Large intestine (tissue), 12 donors: ENCODE measurements at places on chromosomes 2 and 18.

GRCh38 chr2:228917220-228917619 lies 353.9 kb downstream of the PID1 start:
- DNase-seq: no peak

DNA sequence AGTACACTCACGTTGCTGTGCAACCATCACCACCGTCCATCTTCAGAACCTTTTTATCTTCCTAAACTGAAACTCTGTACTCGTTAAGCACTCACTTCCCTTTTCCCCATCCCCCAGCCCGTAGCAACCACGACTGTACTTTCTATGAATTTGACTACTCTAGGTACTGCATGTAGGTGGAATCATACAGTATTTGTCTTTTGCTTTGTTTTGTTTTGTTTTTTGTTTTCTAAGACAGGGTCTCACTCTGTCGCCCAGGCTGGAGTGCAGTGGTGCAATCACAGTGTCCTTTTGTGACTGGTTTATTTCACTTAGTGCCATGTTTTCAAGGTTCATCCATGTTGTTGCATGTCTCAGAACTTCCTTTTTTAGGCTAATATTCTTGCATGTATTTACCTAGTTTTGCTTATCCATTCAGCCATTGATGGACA lies 7.0 kb upstream of the TYMS start:
- DNase-seq: no peak

DNA sequence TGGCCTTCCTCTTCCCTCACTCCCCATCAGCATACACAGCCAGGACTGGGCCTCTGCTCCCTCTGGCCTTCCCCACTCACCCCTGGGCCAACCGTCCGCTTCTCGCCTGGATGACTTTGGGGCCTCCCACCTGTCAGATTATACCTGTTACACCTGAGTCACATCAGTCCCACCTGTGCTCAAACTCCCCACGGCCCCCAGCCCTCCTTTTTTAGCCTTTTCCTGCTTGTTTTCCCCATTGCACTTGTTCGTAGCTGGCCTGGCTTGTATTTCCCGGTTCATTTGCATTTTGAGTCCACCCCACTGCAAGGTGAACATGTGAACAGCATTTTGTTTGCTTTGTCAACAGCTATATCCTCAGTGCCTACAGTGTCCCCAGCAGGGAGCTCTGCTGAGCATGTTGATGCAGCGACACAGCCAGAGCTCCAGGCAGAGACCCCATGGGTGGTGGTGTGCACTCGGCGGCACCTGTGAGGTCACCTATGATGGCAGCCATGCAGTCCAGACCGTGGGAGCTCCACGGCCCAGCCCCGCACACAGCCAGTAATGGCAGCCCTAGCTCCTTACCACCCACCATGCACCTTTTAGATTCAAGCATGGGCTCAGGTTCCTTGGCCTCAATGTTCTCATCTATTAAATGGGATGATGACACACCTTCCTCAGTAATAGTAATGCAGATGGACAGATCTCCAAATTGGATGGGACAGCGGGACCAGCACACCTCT lies 276.4 kb upstream of the HS6ST1 start:
- peak; percentile 60 for DNase-seq

GRCh38 chr2:98703738-98704137 lies 27.2 kb downstream of the MGAT4A start:
- no peak for DNase-seq

DNA sequence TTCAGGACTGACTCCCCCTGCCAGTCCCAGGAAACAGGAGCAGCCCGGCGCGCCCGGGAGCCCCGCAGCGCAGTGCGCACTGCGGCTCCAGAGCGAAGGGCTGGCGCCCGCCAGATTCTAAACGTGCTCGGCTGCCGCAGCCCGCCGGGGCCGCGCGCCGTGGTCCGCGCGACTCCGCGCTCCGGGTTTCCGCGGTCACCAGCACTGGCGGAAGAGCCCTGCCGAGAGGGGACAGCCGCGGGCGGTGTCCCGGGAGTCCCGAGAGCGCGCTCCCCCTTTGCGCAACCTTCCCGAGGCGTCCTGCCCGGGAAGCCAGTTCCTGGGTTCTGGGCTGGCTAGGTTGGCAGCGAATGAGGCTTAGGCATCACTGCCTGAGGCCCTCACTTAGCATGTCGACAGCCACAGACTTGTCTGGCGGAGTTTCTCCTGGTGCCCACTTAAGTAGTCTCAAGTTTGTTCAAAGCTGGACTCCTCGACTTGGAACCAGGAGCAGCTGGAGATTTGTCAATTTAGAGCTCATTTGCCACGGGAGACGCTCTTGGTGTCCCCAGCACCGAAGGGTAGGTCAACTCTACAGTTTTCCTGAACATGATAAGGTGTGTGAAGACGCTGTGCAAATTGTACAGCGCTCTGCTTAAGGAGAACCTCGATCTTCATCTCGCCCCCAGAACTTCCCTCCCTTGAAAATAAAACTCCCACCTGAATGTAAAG lies 1.5 kb upstream of the VSNL1 start:
- peak; percentile 83 for DNase-seq

- DNase-seq: no peak
These were observed 370.0 kb downstream of the SLC4A3 start for GRCh38 chr2:219997341-219997851.

GRCh38 chr2:176443946-176444345 lies 174.7 kb downstream of the MTX2 start:
- no peak for DNase-seq

GRCh38 chr2:238846628-238847418 lies 1.1 kb upstream of the TWIST2 start:
- DNase-seq: no peak

DNA sequence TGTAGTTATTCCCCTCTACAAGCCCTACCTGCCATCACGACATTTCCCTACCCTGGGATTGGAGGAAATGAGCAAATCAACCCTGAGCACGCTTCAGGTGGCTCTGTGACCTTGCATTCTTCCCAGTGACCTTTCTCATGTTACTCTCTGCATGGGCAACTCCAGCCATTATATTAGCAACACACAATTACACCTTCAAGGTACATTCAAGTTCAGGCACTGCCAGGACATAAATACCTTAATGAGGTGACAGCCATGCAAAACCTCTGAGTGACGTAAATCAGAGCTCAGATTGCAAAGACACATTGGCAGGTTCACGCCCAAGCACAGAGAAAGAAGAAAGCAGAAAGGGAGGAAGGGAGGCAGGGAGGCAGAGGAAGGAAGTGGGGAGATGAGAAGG lies 68.7 kb upstream of the ALK start:
- no peak for DNase-seq

DNA sequence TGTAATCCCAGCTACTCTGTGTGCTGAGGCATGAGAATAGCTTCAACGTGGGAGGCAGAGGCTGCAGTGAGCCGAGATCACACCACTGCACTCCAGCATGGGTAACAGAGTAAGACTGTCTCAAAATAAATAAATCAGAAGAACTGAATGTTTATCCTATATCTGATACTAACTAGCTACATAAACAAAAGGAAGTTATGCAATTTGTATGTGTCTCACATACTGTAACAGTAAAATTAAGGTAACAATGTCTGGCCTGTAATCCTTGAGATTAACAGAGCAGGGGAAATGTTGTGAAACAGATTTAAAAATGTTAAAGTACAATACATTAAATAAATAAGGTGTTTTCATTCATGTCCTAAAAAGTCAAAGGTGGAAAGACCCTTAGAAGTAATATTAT lies 150.8 kb downstream of the MEMO1 start:
- DNase-seq: no peak

- DNase-seq: no peak
These were observed 123.9 kb upstream of the HAAO start for GRCh38 chr2:42916324-42916723.

DNA sequence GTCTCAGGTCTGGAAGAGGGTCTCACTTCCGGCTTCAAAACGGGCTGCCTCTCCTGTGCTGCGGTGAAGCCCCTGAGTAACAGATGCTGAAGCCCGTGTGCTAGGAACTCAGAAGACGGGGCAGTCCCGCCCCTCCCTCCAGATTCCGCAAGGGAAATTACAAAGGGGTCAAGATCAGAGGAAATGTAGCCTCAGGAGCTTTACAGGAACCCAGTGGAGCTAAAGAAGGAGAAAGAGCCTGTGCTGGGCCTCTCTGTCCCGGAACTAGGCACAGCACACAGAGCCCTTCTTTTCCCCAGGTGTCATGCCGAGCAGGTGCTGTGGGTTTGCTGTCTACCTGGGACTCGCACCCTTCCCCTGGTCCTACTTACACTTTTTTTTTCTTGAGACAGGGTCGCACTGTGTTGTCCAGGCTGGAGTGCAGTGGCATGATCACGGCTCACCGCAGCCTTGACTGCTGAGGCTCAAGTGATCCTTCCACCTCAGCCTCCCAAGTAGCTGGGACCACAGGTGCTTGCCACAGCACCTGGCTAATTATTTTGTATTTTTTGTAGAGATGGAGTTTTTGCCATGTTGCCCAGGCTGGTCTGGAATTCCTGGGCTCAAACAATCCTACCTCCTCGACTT lies 72.7 kb upstream of the MAP4K4 start:
- no peak for DNase-seq

- DNase-seq: no peak
These were observed 27.9 kb downstream of the RMND5A start for GRCh38 chr2:86747711-86748639.

- DNase-seq: no peak
These were observed 10.7 kb upstream of the RNU4ATAC start for GRCh38 chr2:121519732-121520640.

- DNase-seq: no peak
These were observed 12.4 kb downstream of the CNNM4 start for GRCh38 chr2:96772903-96773671.

GRCh38 chr2:45823723-45824206 lies 172.3 kb downstream of the PRKCE start:
- DNase-seq: no peak

DNA sequence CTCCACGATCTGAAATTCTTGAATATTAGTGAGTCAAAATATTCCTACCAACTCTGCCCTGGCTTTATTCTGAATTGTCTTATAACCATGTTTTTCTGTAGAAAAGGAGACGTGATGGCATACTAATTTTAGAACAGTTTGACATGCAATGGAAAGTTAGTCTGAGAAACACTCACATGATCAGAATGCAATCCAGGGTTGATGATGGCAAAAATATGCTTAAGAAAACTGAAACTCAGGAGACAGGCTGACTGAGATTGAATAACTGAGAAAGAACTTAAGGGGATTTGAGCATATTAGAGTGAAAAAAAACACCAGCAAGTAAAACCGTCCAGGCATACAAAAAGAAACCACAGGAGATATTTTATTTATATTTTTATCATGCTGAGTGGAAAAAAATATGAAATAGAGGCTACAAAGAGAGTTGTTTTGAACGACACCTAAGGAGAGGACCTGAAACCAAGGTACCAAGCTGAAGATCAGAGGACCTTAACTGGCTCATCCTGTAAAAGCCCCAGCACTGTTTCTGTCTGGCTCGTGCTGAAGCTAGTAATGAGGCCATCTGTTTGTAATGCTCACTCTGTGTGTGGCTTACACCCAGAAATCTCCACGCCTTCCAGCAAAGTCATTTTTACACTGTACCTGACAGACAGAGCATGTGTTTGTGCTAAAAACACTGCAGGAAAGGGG lies 437.2 kb upstream of the PKDCC start:
- DNase-seq: no peak

DNA sequence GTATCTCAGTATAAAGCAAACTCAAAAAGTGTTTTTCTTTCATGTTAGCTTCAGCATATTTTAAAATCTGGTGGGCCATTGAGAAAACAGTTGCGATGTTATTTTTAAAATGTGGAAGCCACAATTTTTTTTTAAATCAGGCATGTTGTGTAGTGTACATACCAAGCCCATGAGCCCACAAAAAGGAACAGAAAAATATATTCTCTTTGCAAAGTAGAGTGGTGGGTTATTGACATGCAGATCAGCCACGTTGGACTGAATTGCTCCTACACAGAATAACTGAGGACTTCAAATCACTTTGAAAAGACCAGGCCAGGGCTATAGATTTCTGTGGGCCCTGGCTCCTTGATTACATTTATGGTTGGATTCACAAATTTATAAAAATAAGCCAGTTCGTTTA lies 774.4 kb downstream of the DCC start:
- no peak for DNase-seq

- DNase-seq: no peak
These were observed 129.5 kb downstream of the SMAD7 start for GRCh38 chr18:48821251-48821590.
